ENCODE measurements at places on chromosomes 7 and 10.

DNA sequence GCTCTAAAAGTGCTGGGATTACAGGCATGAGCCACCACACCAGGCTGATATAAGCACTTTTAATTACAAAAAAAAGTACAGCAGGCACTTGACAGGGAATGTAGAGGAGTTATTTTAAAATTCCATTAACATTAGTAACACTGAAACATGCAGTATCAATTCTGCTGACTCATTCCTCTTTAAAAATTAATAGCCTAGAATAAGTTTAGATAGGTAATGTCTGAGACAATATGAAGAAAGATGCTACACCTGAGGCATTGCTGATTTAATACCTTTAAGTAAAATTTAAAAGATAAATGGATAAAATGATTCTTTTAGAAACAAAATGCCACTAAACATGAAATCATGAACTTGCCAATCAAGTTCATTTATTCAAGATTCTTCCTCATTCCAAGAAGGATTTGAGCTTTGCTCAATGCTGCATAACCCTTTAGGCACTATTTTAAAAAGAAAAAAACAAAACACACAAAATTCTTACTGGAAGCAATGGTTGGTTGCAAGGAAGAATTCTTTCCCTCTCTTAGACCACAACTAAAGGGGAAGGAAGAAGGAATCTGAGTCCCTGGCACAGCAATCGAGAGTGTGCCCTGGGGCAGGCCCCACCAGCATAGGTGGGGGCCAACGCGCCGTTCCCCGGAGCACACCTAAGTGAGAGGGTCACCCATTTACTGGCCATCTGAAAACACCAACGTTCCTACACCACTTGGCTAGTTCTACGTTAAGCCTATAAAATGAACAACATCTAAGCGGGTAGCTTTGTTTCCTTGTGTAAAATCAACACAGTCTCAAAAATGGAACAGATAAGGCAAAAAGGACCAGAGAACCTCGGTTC is 26.6 kb downstream of the ESYT2 start:
- DNase-seq, result no peak

DNA sequence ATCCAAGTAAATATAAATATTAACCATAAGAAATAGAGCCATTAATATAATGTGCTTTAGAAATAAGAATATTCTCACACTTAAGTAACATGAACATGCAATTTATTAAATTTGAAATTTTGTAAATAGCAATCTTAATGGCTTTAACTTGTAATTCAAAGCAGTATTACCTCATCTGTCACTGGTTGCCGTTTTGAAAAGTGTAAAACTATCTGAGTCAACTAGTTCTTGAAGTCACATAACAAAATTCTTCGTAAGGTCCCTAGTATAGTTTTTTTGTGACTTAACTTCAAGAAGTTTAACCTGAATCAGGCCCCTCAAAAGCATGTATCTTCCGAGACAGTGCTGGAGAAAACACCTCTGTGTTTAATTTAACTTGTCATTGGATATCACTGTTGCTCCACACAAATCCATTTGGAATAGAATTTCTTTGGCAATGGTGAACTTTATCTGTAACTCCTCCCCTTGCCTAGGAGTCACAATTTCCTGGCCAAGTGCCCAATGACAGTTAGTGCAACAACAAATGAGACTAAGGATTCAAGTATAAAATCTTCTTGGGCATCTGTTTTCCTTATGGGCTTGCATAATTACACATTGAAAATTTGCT is 47.1 kb downstream of the NT5C2 start:
- no peak for DNase-seq

DNA sequence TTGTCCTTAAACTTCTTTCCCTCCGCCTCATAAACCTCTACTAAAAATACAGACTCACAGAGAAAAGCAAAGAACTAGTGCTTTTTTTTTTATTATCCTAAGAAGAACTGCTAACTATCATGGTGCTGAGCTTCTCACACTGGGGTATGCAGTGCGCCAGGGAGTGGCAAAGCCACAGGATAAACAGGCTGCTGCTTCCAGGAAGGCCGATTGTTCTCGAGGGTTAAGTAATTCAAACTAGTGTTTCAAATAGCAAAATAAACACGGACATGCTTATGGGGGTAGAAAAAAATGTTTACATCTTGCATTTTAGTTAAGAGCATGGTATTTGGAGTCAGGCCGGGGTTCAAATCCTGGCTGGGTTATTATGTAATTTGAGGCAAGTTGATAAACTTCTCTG is 157.0 kb downstream of the TAX1BP1 start:
- no peak for DNase-seq

DNA sequence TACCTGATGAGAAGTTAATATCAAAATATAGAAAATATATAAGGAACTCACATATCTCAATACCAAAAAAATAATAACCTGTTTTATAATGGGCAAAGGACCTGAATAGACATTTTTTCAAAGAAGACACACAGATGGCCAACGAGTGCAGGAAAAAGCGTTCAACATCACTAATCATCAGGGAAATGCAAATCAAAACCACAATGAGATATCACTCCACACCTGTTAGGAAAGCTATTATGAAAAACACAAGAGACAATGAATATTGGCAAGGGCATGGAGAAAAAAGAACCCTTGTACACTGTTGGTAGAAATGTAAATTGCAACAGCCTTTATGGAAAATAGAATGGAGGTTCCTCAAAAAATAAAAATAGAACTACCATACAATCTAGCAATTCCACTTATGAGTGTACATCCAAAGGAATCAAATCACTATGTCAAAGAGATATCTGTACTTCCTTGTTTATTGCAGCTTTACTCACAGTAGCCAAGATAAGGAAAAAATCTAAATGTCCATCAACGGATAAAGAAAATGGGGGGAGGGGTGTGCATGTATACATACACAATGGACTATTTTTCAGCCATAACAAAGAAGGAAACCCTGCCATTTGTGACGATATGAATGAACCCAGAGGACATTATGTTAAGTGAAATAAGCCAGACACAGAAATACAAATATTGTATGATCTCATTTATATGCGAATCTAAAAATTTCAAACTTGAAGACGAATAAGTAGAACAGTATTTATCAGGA is 3.6 kb upstream of the ALOX5 start:
- DNase-seq, result no peak

- DNase-seq, result no peak
Measured at GRCh38 chr10:13847201-13847631, 260.5 kb downstream of the PRPF18 start.

- DNase-seq, result no peak
Measured at GRCh38 chr10:4354382-4354812, 471.6 kb upstream of the AKR1E2 start.

- DNase-seq, result no peak
Measured at GRCh38 chr10:123348691-123349572, 194.7 kb downstream of the BUB3 start.

DNA sequence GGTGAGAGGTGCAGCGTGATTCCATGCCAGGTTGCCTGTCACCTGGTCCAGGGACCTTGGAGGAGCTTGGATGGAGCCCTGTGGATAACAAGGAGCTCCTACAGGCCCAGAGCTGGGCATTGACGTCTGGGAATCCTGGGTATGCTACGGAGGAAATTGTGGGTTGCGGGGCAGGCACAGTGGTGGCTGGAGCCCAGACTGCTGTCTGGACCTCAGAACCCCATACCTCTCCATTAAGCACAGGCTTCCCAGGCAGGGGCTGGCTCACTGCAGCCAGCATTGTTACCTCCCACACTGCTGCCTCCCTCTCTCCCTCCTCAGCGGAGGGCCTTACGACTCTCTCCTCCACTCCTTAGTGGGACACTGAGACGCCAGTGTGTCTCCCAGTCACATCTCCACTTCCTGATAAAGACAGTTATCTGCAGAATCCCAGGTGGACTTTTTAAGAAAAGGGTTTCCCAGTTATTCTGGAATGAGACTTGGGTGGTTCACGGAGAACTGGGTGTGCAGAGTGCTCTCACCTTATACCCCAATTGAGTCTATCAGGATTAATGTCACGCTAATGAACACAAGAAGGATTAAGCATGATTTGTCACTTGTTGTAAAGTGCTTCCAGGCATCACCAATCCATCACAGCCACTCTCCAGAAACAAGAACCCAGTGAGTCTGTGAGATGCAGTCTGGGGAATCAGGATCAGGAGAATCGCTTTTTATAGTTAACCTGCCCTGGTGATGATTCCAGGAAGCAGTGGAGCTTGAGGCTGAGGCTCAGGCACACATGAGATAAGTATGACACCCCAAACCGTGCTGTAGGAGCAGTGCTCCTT is 309.4 kb downstream of the RPS24 start:
- no peak for DNase-seq

GRCh38 chr10:31157123-31158010 is 125.7 kb upstream of the ZNF438 start:
- DNase-seq, result no peak

- no peak for DNase-seq
Measured at GRCh38 chr7:107659666-107660065, 962 bp upstream of the SLC26A4 start.

- no peak for DNase-seq
Measured at GRCh38 chr7:47375121-47375938, 206.6 kb downstream of the TNS3 start.

DNA sequence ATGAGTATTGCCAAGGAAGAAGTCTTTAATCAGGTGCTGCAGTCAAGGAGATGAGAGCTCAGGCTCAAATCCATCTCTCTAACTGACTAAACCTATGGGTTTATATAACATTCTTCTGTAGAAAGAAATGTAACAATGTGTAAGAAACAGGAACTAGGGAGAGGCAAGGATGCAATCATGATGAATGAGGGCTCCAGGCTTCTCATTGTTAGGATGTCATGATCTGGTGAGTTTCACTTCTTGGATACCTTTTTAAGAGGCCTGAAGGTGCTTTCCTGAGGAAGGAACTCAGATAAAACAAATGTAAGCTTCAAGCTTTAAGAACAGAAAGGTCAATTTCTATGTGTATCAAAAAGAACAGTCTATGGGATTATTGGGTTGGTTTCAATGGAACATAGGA is 30.8 kb upstream of the SCIN start:
- no peak for DNase-seq

GRCh38 chr10:60234551-60234950 is 155.1 kb downstream of the ANK3 start:
- DNase-seq, result no peak

DNA sequence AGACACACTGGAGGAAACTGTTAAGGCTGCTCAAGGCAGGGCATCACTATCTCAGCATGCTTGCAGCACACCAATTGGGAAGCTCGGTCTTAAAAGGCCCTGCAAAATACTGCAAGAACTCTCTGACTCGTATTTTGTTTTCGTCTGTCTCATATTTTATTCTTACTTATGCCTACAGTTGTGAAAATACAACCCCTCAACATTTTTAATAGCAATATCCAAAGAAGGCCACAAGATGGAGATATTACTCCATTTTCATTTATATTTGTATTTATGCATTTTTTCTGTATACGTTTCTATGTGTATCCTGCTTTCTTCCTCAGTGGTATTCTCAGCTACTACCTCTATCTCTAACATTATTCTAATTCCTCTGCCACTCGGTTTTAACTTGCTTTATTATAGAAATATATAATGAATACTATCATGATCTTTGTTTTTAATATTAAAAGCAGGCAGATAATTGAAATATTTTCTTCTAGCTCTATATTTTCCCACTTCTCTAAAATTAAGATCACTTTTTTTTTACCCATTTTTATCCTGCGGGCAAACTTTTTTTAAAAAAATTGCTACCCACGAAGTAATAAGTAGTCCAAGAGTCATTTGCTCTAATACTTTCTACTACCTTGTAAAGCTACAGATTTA is 10.0 kb downstream of the DNAJC1 start:
- DNase-seq, result no peak

DNA sequence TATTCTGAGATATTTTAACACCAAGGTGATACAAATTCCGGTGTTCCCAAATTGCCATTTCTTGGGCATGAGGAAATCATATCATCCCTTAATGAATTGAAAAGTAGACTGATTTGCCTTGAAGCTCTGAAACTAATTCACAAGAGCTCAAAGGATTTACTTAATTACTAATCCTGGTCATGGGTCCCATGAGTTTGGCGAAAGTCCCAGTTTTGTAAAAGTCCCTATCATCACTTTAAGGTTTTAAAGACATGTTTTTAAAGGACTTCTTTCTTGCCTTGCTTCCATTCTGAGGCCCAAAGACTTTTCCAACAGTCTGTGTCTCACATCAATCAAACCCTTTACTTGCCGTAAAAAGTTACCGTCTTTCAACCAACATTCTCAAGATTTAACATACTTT is 377.9 kb downstream of the DNAJB9 start:
- no peak for DNase-seq
